Muscle of leg (tissue), 16 donors: ENCODE measurements at places on chromosomes 5 and 9. TPM values are rescaled to one million over a fixed set of nuclear protein-coding genes. Genes with fewer than 3 reads are reported as not detected.
A peak's percentile ranks its signal among the peaks of the same experiment; 100 is the strongest.

- H3K27me3 ChIP-seq = no peaks in the 10 kb centered on the region
- H3K36me3 ChIP-seq = no peaks in the 10 kb centered on the region
- DNase-seq = no peak
- no peak overlapping the region for H3K27ac ChIP-seq
- no peak overlapping the region for H3K4me3 ChIP-seq
Measured at GRCh38 chr5:106392766-106393165, 1278.0 kb downstream of the EFNA5 start.

DNA sequence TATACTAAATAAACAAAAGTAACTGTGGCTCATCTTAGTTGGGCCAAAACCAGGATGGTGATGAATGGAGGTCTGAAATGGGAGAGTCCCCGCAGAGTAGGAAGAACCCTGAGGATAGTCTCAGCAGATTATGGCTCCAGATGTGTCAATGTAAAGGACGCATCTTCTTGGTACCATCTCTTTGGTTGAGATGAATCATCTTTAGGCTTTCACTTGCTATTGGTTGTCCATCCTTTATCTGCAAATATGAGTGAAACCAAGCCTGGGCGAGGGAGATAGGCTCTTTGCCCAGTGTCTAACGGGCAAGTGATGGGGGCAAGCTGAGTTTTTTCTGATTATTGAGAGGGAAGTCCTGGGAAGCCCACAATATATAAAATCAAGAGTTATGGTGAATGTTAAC, 19.4 kb upstream of the LCP2 start:
- no peak overlapping the region for H3K4me3 ChIP-seq
- H3K27me3 ChIP-seq = peaks cover 1% of the 10 kb centered on the region
- H3K27ac ChIP-seq = no peak overlapping the region
- no peaks in the 10 kb centered on the region for H3K36me3 ChIP-seq
- no peak for DNase-seq

DNA sequence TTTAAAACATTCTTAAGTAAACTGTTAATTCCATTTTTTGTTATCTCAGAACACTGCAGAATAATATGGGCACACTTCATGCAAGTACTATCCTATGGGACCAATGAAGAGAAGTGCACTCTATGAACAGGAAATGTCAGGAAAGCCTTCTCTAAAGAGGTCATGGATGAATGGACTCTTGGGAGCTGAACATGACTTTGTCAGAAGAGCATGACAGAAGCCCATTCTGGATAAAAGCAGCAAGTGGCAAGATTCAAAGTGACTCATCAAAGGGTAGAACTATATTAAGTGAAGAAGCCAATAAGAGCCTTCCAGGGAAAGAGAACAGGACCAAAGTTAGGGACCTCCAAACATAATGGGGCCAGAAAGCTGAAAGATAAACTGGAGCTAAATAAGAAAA, 94.0 kb downstream of the RAPGEF6 start:
- peaks cover 4% of the 10 kb centered on the region for H3K36me3 ChIP-seq
- DNase-seq = no peak
- no peak overlapping the region for H3K4me3 ChIP-seq

GRCh38 chr9:131090025-131090787, 6.1 kb upstream of the AIF1L start:
- no peak for DNase-seq
- peaks cover 27% of the 10 kb centered on the region for H3K4me1 ChIP-seq
- H3K27ac ChIP-seq = no peak overlapping the region
- no peaks in the 10 kb centered on the region for H3K36me3 ChIP-seq
- no peak overlapping the region for H3K4me3 ChIP-seq

GRCh38 chr5:76487386-76487785, 84.3 kb downstream of the IQGAP2 start:
- no peak for DNase-seq
- no peak overlapping the region for H3K27ac ChIP-seq
- no peaks in the 10 kb centered on the region for H3K27me3 ChIP-seq
- H3K4me3 ChIP-seq = no peak overlapping the region
- H3K4me1 ChIP-seq = no peaks in the 10 kb centered on the region

GRCh38 chr5:34519489-34520220, 136.5 kb upstream of the RAI14 start:
- no peaks in the 10 kb centered on the region for H3K36me3 ChIP-seq
- H3K27me3 ChIP-seq = peaks cover 2% of the 10 kb centered on the region
- DNase-seq = peak; percentile 39
- no peak overlapping the region for H3K27ac ChIP-seq
- H3K4me3 ChIP-seq = no peak overlapping the region
- H3K4me1 ChIP-seq = no peaks in the 10 kb centered on the region

GRCh38 chr5:114369680-114370417, 8.0 kb downstream of the KCNN2 start:
- H3K27ac ChIP-seq = no peak overlapping the region
- DNase-seq = no peak
- no peaks in the 10 kb centered on the region for H3K4me1 ChIP-seq
- peaks cover 2% of the 10 kb centered on the region for H3K27me3 ChIP-seq

DNA sequence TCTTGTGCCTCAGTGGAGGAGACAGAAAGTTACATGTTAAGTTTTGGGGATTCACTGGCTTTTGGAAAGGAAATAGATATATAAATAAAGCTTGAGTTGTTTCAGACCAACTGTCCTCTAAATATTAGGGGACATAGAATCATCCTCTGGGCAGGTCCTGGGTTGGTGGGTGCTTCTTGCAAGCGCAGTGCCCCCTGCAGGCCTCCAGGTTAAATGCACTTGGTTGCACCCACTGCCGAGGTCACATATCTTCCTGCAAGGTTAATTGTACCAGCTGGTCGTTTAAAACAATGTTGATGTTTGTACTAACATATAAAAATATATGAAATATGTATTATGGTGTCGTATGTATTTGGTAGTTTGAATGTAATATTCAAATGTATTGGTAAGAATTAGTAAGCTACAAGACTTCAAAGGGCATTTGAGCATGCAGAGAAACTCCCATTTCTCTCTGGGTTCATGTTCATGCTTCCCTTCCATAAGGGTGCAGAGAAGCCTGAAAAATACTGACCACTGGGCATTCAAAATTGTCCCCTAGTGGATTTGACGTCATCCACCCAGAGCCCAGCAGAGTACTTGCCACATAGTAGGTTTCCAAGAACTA, 87.0 kb downstream of the ZNF618 start:
- H3K36me3 ChIP-seq = peaks cover 6% of the 10 kb centered on the region
- no peak overlapping the region for H3K27ac ChIP-seq
- DNase-seq = no peak
- peaks cover 12% of the 10 kb centered on the region for H3K4me1 ChIP-seq
- H3K27me3 ChIP-seq = no peaks in the 10 kb centered on the region
- no peak overlapping the region for H3K4me3 ChIP-seq

DNA sequence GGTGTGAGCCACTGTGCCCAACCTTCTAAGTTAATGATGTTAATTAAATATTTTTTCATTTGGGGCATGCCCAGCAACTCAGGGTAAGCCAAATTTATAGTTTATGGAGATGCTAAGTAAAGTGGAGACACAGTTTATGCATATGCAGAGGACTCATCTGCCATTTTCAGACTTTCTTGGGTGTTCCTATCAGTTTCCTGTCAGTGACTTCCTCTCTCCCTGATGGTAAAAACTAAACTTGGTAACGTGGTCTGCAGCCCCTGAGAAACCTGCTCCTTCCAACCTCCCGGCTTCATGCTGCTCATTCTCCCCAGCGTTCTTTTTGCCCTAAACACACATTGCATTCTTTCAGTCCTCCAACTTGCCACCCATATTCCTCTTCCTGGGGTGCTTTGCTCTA, 48.4 kb upstream of the TUT7 start:
- H3K27me3 ChIP-seq = no peaks in the 10 kb centered on the region
- peaks cover 5% of the 10 kb centered on the region for H3K4me1 ChIP-seq
- no peak overlapping the region for H3K4me3 ChIP-seq

DNA sequence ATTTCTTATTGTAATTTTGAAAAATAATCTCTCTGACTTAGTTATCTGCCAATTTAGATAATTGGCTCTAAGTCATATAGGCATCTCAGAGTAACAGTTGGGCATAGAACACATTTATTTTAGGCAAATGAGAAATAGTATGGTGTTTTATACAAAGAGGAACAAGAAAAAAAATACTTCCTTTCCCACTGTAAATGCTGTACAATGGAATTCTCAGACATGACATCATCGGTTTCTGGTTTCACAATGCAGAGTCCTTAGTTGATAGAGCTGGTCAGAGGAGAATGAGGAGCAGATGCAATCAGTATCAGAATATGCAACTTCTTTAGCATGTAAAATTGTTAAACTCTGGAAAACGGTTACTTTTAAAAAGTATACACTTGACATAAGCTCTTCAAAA, 49.4 kb downstream of the PLK2 start:
- no peaks in the 10 kb centered on the region for H3K27me3 ChIP-seq
- H3K36me3 ChIP-seq = no peaks in the 10 kb centered on the region
- DNase-seq = peak; percentile 80
- no peak overlapping the region for H3K4me3 ChIP-seq
- no peaks in the 10 kb centered on the region for H3K4me1 ChIP-seq

GRCh38 chr5:136133222-136133921, 727 bp downstream of the SMAD5 start:
- H3K36me3 ChIP-seq = no peaks in the 10 kb centered on the region
- H3K4me3 ChIP-seq = peak overlapping the region; percentile 83
- peaks cover 12% of the 10 kb centered on the region for H3K4me1 ChIP-seq
- peak overlapping the region; percentile 93 for H3K27ac ChIP-seq
- peak; percentile 90 for DNase-seq

- no peak overlapping the region for H3K4me3 ChIP-seq
- DNase-seq = no peak
- H3K27me3 ChIP-seq = no peaks in the 10 kb centered on the region
- H3K4me1 ChIP-seq = no peaks in the 10 kb centered on the region
- no peak overlapping the region for H3K27ac ChIP-seq
Measured at GRCh38 chr5:137205231-137206027, 293.7 kb downstream of the SPOCK1 start.

DNA sequence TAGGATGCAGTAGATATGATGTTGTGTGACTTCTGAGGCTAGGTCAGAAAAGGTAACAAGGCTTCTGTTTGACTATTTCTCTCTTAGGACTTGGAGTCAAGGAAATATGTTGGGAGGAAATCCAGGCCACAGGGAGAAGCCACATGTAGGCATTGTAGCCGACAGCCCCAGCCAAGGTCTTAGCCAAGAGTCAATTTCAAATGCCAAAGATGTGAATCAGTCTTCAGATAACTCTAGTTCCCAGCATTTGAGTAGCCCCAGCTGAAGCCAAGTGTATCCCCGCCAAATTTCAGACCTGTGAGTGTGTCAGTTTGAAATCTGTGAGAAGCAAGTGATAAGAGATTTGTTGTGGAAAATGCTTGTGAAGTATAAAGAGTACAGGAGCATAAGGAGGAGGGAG, 38.1 kb upstream of the ISL1 start:
- no peaks in the 10 kb centered on the region for H3K4me1 ChIP-seq
- H3K4me3 ChIP-seq = no peak overlapping the region
- no peak overlapping the region for H3K27ac ChIP-seq
- no peaks in the 10 kb centered on the region for H3K27me3 ChIP-seq
- H3K36me3 ChIP-seq = no peaks in the 10 kb centered on the region

DNA sequence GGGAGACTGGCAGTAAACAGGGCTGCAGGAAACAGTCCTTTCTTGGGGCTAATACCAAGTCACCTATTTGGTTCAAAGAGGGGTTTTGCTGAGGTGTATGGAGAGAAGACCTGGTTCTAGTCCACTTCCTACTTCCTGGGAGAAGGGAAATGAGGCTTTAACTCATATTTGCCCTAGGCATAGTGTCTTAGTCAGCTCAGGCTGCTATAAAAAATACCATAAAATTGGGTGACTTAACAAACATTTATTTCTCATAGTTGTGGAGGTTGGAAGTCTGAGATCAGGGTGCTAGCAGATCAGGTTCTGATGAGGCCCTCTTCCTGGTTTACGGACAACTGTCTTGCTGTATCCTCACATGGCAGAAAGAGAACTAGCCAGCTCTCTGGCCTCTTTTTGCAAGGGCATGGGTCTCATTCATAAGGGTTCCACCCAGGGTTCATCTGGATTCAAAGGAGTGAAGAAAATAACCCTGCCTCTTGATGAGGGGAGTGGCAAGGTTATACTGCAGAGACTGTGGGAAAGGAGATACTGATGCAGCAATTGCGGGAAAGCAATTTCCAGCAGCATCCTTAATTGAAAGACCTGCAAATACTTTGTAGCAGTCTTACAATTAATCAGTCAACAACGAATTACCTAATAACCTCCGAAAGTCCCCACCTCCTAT, 40.5 kb downstream of the ANKDD1B start:
- H3K27ac ChIP-seq = no peak overlapping the region
- H3K4me3 ChIP-seq = no peak overlapping the region
- no peaks in the 10 kb centered on the region for H3K36me3 ChIP-seq
- DNase-seq = no peak
- H3K27me3 ChIP-seq = no peaks in the 10 kb centered on the region

- H3K27ac ChIP-seq = no peak overlapping the region
- no peak overlapping the region for H3K4me3 ChIP-seq
- no peaks in the 10 kb centered on the region for H3K27me3 ChIP-seq
- peaks cover 15% of the 10 kb centered on the region for H3K4me1 ChIP-seq
Measured at GRCh38 chr9:126386088-126386487, 59.5 kb downstream of the MVB12B start.

GRCh38 chr9:34983209-34983608, 6.3 kb upstream of the DNAJB5 start:
- no peaks in the 10 kb centered on the region for H3K36me3 ChIP-seq
- no peaks in the 10 kb centered on the region for H3K4me1 ChIP-seq
- no peak overlapping the region for H3K4me3 ChIP-seq
- no peak for DNase-seq

- no peak for DNase-seq
- H3K27me3 ChIP-seq = no peaks in the 10 kb centered on the region
Measured at GRCh38 chr5:181024245-181025064, 15.6 kb upstream of the BTNL9 start.

- no peaks in the 10 kb centered on the region for H3K4me1 ChIP-seq
- H3K27ac ChIP-seq = no peak overlapping the region
Measured at GRCh38 chr5:175520321-175520720, 42.0 kb downstream of the SFXN1 start.

DNA sequence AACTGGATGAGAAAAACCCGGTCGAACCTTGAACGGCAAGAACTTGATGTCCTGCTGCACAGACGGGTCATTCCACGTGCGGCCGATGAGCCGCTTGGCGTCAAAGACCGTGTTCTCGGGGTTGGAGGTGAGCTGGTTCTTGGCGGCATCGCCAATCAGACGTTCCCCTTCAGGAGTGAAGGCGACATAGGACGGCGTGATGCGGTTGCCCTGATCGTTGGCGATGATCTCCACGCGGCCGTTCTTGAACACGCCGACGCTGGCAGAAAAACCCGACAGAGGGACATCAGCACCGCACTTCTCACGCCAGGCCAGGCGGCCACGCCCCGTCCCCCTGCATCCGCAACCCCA, 519 bp downstream of the HSPA5 start:
- peak; percentile 49 for DNase-seq
- no peaks in the 10 kb centered on the region for H3K27me3 ChIP-seq
- H3K36me3 ChIP-seq = peaks cover 38% of the 10 kb centered on the region
- H3K27ac ChIP-seq = peak overlapping the region; percentile 94
- H3K4me3 ChIP-seq = peak overlapping the region; percentile 99
- H3K4me1 ChIP-seq = peaks cover 21% of the 10 kb centered on the region

The GAPVD1 gene
- total RNA-seq = 27.5 TPM

The C8G gene
- 0.58 TPM for total RNA-seq

The SPOCK1 gene
- total RNA-seq = 2.4 TPM

The FOXD4L3 gene
- total RNA-seq = not detected

The FOXD4L5 gene
- total RNA-seq = 0.13 TPM

The PCDHAC1 gene
- 0.27 TPM for total RNA-seq

The DMRT1 gene
- total RNA-seq = not detected
